Stromal cell of bone marrow (primary cell): ENCODE measurements at places on chromosomes 2 and 18.

DNA sequence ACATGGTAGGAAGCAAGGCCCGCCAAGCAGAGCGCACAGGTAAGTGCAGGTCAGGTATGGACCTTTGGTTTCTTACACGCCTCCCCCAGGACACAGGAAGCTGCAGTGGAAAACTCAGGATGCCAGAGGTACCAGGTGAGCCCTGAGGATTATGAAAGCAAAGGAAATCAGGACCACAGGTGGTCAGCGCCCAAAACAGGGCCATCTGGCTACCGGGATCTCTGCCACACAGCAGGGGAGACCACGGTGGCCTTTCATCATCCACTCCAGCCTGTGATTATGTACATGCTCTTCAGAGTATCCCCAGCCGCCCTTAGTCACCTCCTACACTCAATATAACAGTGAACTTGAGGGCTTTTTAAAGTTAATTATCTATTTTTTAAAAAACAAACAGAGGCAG lies 125.5 kb upstream of the EPC2 start:
- DNase-seq, result no peak

- no peak for DNase-seq
Observed at GRCh38 chr2:164903204-164903603, 52.1 kb downstream of the SLC38A11 start.

DNA sequence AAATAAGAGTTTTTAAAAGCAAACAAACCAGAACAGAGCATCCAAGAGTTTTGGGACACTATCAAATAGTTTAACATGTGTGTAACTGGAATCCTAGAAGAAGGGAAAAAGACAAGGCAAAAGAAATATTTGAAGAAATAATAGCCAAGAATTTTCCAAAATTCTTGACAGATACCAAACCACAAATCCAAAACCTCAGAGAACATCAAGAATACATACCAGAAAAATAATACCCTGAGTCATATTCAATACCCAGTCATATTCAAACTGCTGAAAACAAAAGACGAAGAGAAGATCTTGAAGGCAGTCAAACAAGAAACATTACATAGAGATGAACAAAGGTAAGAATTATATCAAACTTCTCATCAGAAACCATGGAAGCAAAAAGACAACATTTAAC lies 22.9 kb downstream of the INO80C start:
- DNase-seq, result peak; percentile 44

DNA sequence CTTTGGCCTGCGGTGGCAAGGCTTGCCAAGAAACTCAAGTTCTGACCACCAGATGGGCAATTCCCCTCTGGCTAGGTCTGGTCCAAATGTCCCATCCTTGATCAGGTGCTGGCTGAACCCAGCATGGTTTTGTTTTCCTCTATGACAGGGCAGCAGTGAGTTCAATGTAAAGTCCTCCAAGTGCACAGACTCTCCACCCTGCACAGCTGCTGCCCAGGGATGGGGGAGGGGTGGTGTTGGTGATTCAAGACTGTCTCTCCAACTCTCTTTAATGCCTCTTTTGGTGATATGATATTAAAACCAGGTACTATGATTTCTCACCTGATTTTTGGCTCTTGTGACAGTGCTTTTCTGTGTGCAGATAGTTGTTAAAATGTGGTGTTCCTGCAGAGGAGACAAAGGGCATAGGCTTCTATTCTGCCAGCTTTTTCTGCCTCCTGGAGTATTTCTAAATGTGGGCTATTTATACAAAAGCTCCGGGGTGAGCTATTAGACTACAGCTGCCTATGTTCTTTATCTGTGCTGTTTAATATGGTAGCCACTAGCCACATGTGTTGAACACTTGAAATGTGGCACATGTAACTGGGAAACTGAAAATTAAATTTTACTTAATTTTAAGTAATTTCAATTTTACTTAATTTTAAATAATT lies 64.0 kb upstream of the STK39 start:
- DNase-seq, result no peak

DNA sequence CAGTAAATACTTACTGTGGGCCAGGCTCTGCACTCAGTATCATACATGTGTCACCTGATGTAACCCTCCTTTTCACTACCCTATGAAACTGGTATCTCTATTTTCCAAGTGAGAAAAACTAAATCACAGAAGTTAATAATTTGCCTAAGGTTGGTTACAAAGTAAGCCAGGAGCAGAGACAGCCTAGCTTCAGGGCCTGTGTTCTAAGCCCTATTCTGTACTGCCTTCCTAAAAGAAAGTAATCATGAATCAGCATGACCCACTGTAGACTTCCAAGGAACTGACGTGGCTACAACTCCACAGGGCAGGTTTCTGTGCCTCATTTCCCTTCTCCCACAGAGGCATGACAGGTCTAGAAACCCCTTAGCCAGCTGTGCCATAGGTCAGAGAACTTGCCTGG lies 14.3 kb downstream of the ZNF142 start:
- peak; percentile 32 for DNase-seq

GRCh38 chr2:43818761-43819160 lies 19.9 kb downstream of the ABCG5 start:
- DNase-seq, result peak; percentile 21

DNA sequence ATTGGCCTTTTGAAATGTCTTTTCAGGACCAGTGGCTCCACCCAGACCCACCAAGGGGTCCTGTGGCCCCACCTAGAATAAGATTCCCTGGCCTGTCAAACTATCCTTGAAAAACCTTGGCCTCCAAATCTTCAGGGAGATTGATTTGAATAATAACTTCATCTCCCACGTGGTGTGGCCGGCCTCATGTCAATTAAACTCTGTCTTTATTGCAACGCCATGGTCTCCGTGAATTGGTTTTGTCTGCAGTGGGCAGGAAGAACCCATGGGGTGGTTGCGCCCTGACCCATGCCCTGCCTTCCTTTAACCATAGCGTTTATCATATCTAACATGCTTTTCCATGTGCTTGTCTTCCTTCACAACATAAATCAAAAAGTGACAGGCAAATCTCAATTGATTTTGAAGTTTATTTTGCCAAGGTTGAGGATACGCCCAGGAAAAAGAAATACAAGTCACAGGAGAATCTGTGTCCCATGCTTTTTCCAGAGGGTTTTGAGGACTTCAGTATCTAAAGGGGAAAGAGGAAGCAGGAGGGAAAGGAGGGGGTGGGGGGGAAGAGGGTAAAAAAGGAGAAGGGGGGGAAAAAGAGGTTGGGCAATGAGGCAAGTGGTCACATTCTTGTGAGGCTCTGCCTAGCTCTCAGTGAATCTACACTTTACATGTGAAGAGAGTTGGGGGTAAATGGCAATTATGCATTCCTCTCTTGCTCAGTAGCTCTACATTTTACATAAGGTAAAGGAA lies 66.5 kb upstream of the CABLES1 start:
- DNase-seq, result no peak

DNA sequence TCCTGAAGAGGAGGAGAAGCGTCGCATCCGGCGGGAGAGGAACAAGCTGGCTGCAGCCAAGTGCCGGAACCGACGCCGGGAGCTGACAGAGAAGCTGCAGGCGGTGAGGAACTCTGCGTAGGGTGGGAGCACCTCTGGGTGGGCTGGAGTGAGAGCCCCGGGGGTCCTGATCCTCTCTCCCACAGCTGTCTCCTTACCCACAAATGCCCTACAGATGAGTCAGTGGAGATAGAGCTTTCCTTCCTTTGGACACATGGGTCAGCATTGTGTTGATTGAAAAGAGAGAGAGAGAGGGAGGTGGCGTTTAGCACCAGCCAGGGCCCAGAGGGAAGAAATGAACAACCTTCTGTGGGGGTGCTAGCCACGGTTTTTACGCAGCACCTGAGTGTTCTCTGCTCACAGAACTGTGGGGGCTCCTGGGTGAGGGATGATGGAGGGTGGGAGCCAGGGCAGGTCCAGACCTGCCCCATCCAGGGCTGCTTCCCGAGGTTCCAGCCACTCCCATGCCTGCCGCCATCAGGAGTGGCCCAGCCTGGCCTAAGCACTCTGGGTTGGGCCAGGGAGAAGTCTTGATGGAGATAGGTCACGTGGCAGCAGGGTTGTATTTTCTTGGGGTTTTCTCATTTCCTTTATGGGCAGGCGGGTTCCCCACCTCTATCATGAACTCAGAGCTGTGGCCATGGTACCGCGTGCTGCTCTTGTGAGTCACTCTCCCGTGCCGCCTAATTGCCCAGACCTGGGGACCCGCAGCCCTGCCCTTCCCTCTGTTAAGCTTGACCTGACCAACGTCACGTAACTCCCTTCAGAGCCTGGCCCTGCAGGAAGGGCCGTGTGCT lies 16.3 kb downstream of the FOSL2 start:
- peak; percentile 52 for DNase-seq
